ENCODE measurements at places on chromosomes 7 and 10.

DNA sequence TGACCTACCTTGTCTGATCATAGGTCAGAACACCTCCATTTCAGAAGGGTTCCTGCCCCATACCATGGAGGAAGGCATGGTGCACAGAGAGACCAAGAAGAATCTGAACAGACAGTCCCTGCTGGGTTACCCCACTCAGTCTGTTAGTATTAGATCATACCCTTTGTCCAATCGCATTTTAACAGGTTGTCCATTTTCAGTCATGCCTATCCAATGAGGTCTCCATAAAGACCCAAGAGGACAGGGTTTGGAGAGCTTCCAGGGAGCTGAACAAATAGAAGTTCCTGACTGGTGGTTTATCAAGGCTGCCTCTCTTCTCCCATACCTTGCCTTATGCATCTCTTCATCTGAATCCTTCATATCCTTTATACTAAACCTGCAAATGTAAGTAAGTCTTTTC is 21.2 kb upstream of the SLC16A12 start:
- no peak for DNase-seq

- no peak for DNase-seq
Measured at GRCh38 chr10:124966008-124966407, 24.1 kb downstream of the ZRANB1 start.

GRCh38 chr10:126012485-126012884 is 116.1 kb downstream of the FANK1 start:
- no peak for DNase-seq

GRCh38 chr7:130381468-130382312 is 1.4 kb downstream of the CPA1 start:
- no peak for DNase-seq

- DNase-seq, result no peak
Measured at GRCh38 chr7:15554081-15554480, 7.7 kb downstream of the AGMO start.
